ENCODE measurements at places on chromosomes 1 and 21.

- DNase-seq = no peak
Observed at GRCh38 chr1:237671935-237672334, 218.8 kb downstream of the ZP4 start.

GRCh38 chr1:233005156-233005555, 54.7 kb downstream of the NTPCR start:
- no peak for DNase-seq

DNA sequence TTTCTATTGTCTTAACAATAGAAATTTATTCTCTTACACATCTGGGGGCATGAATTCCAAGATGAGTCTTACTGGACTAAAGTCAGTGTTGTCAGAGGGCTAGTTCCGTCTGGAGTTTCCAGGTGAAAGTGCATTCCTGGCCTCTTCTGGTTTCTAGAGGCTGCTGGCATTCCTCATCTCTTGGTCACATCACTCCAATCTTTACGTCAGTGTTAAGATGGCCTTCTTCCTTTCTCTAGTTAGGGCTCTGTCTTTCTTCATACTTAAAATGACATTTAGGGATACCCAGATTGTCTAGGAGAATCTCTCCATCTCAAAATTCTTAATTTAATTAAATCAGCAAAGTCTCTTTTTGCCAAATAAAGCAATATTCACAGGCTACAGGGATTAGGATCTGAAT, 13.3 kb upstream of the PDC start:
- no peak for DNase-seq

- DNase-seq = no peak
Observed at GRCh38 chr21:14825514-14825974, 239.3 kb downstream of the NRIP1 start.

DNA sequence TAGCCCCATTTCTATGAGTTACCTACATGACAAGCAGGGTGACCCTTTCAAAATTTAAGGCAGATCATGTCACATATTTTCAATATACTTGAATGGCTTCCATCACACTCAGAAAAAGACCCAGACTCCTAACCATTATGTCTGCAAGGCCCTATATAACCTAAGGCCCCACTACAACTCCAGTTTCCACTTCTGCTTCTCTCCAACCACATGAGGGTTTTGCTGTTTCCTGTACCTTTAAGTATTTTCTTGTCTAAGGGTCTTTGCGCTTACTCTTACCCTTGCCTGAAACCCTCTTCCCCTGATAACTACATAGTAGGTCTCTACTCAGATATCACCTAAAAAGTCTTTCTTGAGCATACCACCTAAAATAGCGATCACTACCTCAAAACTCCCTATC, 46.1 kb downstream of the SGIP1 start:
- DNase-seq = no peak

DNA sequence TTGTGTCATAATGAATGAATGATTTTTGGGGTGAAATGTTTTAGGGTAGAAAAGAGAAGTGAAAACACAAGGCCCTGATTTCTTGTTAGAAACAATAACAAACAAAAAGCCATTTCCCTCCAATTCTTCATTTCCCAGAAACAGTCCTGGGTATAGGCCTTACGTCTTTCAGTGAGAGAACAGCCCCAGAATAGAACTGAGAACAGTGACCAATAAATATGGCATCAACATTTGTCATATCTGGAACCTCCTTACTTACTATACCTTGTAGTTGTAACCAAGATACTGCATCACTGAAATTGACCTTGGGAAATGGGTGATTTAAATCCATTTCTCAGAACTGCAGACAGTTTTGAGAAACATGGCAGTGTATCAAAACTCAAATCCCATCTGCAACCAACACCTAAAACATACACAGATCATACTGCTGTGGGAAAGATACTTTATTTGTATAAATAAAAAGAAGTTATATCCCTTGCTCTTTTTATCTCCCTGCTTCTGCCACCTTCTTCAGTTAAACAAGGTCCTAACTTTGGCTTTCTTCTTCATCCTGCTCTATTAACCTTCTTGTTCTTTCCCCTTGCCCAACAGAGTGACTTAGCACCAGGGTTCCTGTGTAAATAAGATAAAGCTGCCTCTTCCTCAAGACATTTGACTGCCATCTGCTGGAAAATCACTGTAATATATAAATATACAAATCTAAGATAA, 19.5 kb downstream of the XKR8 start:
- no peak for DNase-seq

DNA sequence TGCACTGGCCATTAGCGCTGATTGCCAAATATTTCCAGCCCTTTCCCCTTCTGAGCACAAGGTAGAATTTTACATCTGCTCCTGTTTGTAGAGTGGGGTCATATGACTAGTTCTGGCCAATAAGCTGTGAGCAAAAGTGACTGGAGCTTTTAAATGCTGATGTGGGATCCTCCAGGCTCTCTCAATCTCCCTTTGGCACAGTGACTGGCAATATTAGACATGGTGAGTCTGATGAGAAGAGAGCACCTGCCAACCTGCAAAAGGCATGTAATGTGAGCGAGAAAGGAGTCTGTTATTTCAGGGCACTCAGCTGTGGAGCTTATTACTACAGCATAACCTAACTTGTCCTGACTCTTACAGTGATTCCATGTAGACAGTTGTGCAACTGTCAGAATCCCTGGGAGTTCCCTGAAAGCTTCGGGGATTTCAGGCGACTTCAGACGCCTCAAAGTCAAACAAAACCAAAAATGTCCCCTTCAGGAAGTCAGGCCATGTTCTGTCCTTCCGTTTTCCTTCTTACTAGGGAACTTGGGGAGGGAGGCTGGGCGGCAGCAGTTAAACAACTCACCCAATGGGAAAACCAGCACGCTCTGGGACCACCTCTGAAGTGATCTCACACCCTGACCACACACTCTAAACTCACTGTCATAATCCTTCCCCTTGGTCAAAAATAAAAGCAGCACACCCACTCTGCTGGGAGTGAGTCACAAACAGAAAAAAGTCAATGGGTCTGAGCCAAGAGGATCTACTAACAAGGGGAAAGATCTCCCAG, 3.6 kb upstream of the RASSF5 start:
- DNase-seq = no peak

- no peak for DNase-seq
Observed at GRCh38 chr21:23690316-23690715, 1917.0 kb downstream of the MRPL39 start.

- DNase-seq = no peak
Observed at GRCh38 chr1:40701684-40702083, 10.2 kb downstream of the NFYC start.

- no peak for DNase-seq
Observed at GRCh38 chr1:243394066-243394465, 138.2 kb downstream of the SDCCAG8 start.

GRCh38 chr1:229075217-229075616, 195.7 kb upstream of the RAB4A start:
- DNase-seq = no peak
